ENCODE measurements at places on chromosomes 3 and 15. TPM values are rescaled to one million over a fixed set of nuclear protein-coding genes. Genes with fewer than 3 reads are reported as not detected.
A peak's percentile ranks its signal among the peaks of the same experiment; 100 is the strongest.

- no peak for DNase-seq
Measured at GRCh38 chr3:21778715-21779114, 27.7 kb upstream of the ZNF385D start.

DNA sequence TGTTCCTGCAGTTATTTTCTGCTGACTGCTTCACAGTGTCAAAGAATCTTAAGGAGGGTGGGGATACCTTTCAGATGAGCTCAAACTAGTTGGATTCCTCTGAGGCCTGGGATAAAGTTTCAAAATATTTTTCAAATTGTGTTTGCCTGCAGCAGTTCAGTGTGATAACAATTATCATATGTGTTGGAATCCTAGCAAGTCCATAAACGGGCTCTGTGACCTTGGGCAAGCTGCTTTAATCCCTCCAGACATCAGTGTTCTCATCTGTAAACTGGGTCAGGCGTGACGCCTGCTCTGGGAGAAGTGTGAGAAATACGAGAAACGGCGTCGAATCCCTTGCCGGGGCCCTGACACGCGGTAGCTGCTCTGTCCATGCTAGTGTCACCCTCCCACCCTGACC is 153.5 kb downstream of the UACA start:
- DNase-seq, result no peak

GRCh38 chr3:126100269-126100633 is 16.3 kb upstream of the SLC41A3 start:
- no peak for DNase-seq

DNA sequence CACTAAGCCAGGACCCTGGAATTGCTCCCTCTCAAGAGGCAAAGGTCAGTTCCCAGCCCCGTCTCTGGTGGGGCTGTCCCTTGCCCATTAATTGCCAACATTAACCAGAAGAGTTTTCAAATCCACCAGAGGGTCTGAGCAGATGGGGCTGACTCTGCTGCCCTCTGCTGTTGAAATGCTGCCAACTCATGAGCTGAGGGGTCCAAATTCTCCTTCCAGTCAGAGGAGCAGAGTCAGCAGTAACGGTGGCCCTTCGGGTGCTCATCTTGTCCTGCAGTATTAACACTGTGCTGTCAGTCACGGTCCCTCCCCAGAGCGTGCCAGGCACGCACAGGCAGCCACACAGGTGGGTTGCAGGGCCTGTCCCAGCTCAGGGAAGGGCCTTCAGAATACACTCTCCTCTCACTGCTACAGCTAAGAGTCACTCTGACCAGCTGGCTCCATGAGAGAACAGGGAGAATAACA is 10.7 kb upstream of the SPTBN5 start:
- peak; percentile 81 for DNase-seq

DNA sequence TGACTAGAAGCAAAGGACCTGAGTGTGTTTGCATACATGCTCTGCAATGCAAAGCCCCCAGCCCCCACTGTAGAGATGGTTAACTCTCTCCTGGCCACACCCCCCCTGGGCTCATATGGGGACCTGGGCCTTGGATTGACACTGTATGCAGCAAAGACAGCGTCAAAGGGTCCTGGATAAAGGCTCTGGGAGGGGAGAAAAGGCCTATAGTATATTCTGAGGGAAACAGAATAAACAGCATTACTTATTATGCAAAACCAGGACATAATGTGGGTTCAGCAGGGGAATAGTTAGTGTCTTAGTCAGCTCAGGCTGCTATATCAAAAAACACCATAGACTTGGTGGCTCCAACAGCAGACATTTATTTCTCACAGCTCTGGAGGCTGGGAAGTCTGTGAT is 158.7 kb downstream of the APBA2 start:
- no peak for DNase-seq

Gene ALDH1L1
- polyA plus RNA-seq, result 0.27 TPM

Gene EBLN2
- polyA plus RNA-seq, result not detected

Gene TAGLN3
- polyA plus RNA-seq, result 2.7 TPM

Gene ATP13A5
- not detected for polyA plus RNA-seq

Gene CXCR6
- polyA plus RNA-seq, result 2.2 TPM

Gene BLOC1S6
- polyA plus RNA-seq, result 14.3 TPM

All from small intestine (tissue), 16 donors.